ENCODE measurements at places on chromosomes 1 and 21.
A peak's percentile ranks its signal among the peaks of the same experiment; 100 is the strongest.

DNA sequence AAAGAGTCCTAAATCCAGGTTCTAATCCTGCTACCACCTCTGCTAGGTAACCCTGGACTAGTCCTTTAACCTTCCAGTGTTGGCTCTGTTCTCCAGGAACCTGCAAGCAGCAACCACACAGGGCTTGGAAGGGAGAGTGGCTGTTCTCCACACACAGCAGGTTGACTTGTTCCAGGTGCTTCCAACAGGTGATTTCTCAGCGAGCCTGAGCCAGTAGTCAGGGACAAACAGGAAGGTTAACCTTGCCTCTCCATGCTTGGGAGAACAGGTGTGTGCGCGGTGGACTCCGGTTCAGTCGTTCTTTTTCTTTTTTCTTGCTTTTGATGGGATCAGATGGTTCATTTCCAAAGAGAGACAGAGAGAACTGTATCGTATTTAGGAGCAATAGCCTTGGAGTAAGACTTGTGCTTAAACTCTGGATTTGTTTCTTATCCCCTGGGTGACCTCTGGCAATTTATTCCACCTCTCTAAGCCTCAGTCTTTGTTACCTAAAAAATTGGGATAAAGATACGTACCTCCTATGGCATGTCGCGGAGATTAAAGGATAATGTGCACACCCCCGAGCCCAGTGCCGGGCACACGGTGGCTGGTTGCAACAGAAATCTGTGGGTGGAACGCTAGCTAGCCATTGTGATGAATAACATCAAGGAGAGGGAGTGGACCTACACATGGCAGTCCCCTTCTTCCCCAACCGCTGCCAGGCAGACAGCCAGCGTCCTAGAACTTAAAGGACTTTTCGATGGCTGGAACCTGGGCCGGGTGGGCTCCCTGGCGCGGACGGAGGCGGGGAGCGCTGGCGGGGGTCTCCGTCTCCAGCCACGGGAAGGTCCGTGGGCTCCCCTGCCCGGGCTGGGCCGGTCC lies 583 bp upstream of the CACHD1 start:
- peak; percentile 46 for DNase-seq

DNA sequence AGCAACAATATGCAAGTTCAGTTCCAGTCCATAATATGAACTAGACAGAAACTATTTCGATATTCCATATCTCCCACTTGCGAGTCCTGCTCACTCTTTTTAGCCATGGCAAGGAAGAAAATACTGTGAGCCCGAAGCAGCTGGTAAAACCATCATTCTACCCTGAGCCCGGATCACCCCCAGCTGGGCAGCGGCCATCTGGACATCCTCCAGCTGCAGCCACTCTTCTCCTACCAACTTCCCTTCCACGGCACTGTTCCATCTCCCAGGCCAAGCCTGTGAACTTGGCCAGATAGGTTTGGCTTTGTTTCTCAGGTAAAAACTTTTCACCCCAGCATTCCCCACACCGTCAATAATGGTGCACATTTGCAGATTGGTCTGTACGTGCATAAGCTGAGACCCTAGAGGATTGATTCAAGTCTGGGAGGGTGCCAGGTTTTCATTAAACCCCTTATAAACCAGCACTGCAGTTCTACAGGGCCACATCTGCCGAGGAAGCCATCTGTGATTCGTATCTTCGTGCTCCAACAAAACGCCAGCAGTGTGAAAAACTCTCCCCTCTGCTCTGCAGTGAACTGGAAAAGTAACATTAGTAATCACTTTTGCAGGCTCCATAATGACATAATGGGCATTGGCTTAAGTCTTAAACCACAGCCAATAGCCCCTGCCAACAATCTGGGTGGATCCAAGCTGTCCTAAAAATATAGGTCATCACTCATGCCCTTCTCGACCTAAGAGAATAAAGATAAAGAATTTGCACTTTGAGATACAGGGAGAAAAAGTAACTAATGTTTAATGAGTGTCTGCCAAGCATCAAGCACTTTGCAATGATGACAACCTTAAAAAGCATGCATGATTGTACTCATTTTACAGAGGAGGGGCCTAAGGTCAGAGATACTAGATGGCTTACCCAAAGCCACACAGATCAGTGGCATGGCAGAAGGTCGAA lies 205.1 kb downstream of the PLPP3 start:
- DNase-seq, result no peak

- no peak for DNase-seq
Observed at GRCh38 chr1:223038288-223039006, 104.6 kb downstream of the TLR5 start.

GRCh38 chr1:75999034-75999433 lies 66.8 kb upstream of the ASB17 start:
- DNase-seq, result no peak

DNA sequence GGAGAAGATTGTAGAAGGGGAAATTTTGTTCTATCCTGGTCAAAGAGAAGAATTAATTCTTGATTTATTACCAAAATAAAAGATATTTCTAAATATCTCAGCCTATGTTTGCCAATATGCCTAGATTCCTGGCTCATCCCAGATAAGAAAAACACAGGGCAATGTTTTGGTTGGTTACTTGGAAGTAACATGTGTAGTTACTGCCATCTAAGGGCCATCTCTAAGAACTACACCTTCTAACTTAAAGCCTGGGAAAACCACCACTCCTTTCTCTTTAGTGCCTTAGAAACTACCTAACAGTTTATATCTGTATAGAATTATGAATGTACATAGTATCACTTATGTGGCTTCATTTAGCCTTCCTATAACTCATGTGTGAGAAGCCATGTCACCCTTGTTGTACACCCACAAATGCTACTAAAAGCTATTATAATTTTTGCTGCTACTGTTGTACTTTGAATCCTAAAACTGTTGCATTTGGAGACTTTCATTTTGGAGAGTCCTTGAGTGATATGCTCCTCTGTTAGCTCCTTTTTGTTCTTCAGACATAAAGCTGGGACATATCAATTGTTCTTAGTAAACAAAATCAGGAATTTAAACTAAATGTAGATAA lies 4.5 kb downstream of the AIM2 start:
- DNase-seq, result peak; percentile 70

DNA sequence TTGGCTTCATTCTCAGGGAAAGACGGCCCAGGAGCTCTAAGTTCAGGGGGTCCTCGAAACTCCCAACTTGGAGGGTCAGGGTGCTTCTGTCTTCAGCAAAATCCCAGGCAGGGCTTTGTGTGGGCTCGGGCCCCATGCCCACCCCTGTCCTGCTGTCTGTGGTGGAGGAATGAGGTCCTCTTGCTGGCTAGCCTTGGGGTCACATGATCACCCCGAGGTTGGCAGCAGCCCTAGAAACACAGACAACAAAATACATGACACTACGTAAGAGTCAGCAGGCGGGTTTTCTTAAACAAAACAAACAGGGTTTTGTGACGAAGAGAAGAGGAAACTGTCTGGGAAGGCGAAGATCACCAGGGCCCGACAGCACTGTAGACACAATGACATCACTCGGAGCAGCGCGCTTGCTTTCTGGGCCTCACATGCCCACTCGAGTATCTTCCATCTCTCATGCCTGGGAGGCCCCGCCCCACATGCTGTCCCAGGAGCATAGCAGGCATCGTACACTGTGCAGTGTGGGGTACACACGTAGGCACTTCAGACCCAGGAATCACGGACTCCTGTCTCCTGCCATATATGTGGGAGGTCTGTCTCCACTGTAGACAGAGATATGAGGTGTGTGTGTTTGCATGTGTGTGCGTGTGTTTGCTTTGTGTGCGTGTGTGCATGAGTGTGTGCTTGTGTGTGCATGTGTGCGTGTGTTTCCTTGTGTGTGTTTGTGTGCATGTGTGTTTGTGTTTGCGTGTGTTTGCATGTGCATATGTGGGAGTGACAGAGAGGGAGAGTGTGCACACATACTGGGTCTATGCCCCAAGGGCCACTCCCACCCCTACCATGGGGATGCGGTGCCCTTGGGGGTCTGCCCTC lies 94.7 kb downstream of the SIK1 start:
- DNase-seq, result no peak

DNA sequence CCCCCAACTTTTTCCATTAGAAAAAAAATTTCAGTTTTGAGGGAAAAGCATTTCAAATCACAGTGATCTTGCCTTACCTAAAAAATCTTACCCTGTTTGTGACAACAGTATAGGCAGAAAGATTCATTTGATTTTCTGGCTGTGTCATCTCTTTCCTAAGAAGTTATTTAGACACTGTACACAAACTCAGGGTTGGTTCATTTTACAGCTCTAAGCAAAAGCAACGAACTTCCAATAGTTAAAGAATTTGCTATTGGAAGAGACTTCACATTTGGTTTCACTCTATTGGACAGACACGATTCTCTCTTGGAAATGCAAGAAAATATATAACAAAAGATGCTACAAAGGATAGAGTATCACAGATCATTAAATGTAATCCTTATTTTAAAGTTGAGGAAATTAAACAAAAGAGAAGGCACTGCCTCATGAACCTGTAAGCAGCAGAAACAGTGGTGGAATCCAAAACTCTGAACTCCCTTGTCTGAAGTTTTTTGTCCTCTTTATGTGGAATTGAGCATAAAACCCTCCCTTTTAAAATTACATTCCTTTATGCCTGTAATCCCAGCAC lies 20.8 kb downstream of the EYA3 start:
- no peak for DNase-seq

- DNase-seq, result no peak
Observed at GRCh38 chr21:41613533-41613909, 105.6 kb upstream of the TMPRSS2 start.

DNA sequence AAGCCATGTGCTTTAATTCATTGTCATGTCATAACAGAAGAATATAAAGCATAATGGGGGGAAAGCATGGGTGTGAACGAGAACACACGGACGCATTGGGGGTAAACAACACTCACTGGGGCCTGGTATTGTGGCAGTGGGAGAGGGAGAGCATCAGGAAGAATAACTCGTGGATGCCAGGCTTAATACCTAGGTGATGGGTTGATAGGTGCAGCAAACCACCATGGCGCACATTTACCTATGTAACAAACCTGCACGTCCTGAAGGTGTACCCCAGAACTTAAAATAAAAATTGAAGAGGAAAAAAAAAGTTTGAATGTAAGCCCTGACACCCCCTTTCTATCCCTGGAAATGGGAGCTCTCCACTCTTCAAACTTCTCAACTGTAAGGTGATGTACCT lies 34.9 kb upstream of the CACHD1 start:
- DNase-seq, result no peak

DNA sequence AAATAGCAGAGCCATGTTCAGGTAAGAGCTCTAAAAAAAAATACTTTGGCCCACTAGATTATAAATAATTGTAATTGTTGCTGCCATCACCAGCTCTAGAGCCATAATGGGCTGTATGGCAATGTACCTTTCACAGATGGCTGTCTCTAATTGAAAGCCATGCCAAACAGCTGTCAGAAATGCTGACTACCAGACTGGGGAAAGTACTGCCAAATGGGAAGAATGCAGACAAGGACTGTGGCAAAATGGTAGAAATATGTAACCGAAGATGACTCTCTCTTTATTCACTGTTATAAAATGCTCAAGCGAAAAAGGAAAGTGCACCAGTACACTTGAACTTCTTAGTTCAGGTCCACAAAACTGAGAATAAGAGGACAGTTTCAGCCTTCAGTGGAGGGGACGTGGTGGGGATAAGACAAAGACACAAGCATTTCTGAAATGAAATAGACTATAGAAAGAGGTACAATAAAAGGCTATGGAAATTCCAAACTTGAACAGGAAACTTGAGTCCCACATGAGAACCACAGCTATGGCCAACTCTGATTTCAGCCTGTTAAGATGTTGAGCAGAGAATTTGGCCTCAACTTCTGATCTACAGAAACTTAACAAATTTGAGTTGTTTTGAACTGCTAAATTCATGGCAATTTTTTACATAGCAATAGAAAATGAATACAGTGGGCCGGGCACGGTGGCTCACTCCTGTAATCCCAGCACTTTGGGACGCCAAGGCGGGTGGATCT lies 46.5 kb upstream of the LPGAT1 start:
- no peak for DNase-seq

- no peak for DNase-seq
Observed at GRCh38 chr1:17594690-17595601, 55.4 kb downstream of the ARHGEF10L start.

GRCh38 chr1:56017336-56017735 lies 562.0 kb downstream of the PLPP3 start:
- DNase-seq, result no peak

- DNase-seq, result no peak
Observed at GRCh38 chr1:9075022-9075421, 5.6 kb upstream of the SLC2A5 start.

DNA sequence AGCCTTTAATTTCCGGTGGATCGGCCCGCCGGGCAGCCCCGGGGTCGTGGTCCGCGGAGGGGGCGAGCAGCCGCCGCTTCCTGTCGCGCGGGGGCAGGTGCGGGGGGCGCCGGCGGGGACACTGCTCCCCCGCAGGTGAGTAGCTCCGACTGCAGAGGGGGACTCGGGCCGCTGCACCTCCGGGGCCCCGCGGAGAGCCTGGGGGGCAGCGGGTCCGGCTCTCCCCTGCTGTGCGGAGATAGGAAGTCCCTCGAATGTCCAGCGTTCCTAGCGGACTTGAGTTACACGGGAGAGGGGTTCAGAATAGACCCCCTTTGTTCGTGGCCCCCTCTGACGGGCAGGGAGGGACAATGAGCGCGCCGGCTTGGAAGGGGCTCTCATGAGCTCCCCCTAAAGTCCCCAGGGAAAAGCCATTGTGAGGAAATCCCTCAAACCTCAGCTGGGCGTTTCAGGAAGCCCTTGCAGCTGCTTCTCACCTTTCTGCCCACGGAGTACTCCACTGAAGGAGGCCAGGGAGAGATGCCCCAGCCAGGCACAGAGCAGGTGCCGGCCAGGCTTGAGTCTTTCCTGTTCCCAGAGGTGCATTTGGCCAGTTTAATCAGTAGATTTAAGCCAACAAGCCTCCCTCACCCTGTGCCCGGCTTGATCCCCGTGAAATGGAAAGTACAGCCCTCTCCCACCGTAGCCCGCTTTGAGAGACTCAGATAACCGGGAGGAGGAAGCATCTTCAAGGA lies 925 bp downstream of the PDE9A start:
- DNase-seq, result peak; percentile 88

DNA sequence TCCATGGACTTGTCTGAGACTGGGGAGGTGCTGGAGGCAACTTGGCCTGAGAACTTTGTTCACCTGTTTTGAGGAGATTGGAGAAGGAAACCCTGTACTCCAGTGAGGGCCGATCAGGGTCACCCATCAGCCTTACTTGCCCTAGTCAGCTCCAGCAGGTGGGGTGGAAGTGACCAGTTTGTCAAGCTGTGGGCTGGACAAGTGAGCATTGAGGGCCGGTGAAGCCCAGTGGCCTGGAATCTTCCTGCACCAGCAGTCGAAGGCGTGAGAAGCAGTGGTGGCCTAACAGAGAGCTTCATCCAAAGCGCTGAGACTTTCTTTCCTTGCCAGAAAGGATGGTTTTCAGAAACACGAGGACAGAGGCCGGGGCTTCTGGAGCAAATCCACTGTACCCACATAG lies 9.6 kb downstream of the SLC37A1 start:
- DNase-seq, result no peak

- DNase-seq, result no peak
Observed at GRCh38 chr1:20426923-20427322, 59.1 kb downstream of the CAMK2N1 start.
